ENCODE measurements at places on chromosomes 16 and 17.

GRCh38 chr16:59719121-59719520, 985.0 kb upstream of the GOT2 start:
- DNase-seq, result no peak

GRCh38 chr17:38542286-38542685, 63.5 kb downstream of the SRCIN1 start:
- DNase-seq, result no peak

GRCh38 chr16:4391631-4392381, 20.2 kb downstream of the VASN start:
- DNase-seq, result no peak

- no peak for DNase-seq
These were observed 172.0 kb downstream of the CDK5R1 start for GRCh38 chr17:32658470-32659418.

GRCh38 chr16:25413133-25413532, 155.5 kb upstream of the ZKSCAN2 start:
- no peak for DNase-seq

DNA sequence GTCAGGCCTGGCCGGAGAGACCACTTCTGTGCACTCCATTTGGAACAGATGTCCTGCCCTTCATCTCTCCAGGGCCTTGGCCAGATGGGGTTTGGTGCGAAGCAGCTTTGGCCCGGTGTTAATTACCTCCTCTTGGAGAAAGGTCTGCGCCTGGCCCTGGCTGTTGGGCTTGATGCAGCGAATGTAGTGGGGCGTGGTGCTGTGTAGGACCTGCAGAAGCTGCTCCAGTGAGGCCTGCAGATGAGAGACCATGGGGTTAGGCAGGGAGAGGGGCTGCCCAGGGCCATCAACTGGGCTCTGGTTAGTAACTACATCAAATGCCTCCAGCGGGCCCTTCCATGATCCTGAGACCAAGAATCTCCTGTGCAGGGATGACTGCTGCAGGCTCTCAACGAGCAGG, 18.7 kb downstream of the ZNHIT3 start:
- DNase-seq, result no peak

DNA sequence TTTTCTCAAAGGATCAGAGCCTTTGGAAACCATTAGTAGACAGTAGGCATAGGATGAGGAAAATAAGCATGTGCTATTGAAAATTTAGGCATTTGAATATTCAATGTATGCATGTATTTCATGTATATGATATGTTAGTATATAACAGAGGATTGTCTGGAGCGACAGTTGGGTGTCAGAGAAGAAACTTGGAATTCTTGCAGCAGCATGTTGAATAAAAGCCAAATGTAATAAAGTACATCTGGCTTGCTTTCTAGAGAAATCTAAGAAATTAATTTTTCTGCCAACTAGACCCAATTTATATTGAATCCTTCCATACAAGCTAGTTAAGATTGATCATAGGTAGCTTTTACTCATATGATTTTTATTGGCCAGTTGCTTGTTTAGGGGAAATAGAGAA, 578.8 kb downstream of the CDH11 start:
- no peak for DNase-seq

- DNase-seq, result no peak
These were observed 18.2 kb upstream of the KRT20 start for GRCh38 chr17:40903129-40903847.

Data from CD4-positive, alpha-beta T cell treated with Interleukin-15 for 4 hours (primary cell).